ENCODE measurements at places on chromosomes 12 and 14. TPM values are rescaled to one million over a fixed set of nuclear protein-coding genes. Genes with fewer than 3 reads are reported as not detected.

Gene BDKRB2
- 0.34 TPM for total RNA-seq

Gene IL26
- total RNA-seq, result not detected

Gene TOMM20L
- not detected for total RNA-seq

Gene CTSG
- total RNA-seq, result not detected

Gene ANO4
- total RNA-seq, result 0.85 TPM

Gene NAB2
- total RNA-seq, result 9.6 TPM

Gene TSHR
- total RNA-seq, result not detected

Gene GLI1
- 0.17 TPM for total RNA-seq

Gene GNB3
- total RNA-seq, result 0.28 TPM

Gene STON2
- 100 TPM for total RNA-seq

Gene GPRC5A
- 10.7 TPM for total RNA-seq

Gene OLR1
- total RNA-seq, result not detected

Gene CLEC12A
- total RNA-seq, result not detected

Gene OR4K5
- not detected for total RNA-seq

Gene ANKS1B
- total RNA-seq, result not detected
